ENCODE measurements at places on chromosomes 4 and X.

DNA sequence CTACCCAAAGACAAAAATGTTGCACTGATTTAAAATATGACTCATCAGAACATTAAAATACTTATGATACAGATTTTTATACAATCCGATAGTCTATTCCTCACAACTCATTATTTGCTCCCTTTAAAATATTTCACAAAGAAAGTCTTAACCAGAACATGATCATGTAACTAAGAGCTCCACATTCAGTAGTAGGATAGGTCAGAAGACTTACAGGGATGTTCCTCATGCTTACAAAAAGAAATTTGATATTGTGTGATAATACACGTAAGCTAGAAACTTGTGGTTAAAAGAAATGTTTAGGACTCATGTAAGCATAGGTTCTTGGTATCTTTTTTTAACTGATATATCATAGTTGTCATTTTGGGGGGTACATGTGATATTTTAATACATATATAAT, 235.9 kb downstream of the PALLD start:
- DNase-seq: no peak

DNA sequence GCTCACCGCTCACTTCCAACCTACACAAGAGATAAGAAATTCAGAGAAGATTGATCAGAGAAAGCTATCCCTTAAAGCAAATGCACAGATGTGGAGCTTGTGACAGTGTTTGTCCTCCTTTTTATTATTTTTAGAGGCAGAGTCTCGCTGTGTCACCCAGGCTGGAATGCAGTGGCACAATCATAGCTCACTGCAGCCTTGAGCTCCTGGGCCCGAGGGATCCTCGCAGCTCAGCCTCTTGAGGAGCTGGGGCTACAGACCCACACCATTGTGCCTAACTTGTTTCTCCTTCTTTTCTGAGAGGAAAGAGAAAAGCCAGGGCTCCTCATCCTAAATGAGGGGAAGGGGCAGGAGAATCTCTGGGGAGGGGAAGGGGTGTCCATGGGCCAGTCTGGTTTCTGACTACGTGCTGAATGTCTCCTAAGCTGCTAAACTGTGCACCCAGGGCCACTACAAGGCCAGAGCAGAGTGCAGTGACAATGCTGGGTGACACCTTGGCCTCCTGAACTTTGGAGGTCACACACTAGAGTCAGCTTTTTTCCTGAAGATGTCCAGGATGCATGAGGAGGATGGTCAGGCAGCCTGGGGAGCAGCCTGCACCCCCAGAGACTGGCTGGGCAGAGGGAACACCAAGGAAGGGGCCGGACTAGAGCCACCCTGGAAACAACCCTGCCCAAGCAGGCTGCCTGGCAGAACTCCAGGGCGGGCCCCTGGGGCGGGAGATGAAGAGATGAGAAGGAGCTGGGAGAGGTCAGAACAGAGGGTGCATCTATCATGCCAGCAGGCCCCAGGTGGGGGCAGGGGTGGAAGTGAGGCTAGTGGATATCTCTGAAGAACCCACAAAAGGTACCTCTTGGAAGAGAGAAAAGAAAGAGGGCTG, 55.5 kb upstream of the PROM1 start:
- DNase-seq: no peak

DNA sequence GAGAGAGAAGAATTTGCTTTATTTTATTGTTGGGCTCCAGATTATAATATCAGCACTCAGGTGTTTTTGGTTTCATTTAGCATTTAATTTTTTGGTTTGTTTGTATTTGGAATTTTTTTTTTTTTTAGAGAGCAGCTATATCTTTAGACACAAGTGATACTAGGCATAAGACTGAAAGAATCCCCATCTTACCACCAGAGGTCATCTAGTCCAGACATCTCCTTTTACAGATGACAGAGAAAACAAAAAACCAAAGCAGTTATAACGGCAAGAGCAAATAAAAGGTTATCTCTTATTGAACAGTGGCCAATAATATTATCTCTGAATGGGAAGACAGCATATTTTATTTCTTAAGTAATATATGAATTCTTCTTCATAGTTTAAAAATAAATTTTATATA, 22.8 kb downstream of the USP38 start:
- DNase-seq: no peak

GRCh38 chrX:4485912-4486311, 772.5 kb upstream of the PRKX start:
- no peak for DNase-seq

DNA sequence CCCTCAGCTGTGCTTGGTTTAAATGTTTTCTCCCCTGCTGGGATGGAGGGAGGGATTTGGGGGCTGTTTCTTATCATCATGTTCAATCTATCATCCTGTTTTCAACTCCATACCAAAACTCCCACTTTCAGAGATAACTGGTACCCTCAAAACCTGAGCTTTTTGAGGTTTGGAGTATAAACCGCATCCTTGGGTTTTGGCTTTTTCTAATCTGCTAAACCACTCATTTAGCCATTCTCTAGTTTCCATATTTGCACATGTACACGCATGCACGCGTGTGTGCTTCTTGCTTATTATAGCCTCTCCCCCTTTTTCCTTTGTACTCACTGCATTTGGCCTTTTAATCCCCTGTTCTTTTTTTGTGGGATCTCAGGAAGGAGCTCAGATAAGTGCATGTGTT, 116.7 kb upstream of the TEX13D start:
- no peak for DNase-seq

GRCh38 chrX:10098270-10098713, 58.5 kb upstream of the CLCN4 start:
- DNase-seq: no peak

DNA sequence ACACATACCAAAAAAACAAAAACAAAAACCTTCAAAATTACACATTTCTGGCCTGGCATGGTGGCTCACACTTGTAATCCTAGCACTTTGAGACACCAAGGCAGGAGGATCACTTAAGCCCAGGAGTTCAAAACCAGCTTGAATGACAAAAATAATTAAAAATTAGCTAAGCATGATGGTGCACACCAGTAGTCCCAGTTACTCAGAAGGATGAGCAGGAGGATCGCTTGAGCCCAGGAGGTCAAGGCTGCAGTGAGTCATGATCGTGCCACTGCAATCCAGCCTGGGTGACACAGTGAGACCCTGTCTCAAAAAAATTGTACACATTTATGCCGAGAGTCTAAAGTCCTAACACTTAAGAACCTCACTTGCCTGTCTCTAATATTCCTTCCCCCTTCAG, 18.3 kb downstream of the SLC39A8 start:
- DNase-seq: no peak

GRCh38 chr4:147899512-147899911, 167.6 kb downstream of the ARHGAP10 start:
- DNase-seq: no peak

- DNase-seq: peak; percentile 34
These were observed 37.9 kb upstream of the NKAP start for GRCh38 chrX:119981286-119982070.

DNA sequence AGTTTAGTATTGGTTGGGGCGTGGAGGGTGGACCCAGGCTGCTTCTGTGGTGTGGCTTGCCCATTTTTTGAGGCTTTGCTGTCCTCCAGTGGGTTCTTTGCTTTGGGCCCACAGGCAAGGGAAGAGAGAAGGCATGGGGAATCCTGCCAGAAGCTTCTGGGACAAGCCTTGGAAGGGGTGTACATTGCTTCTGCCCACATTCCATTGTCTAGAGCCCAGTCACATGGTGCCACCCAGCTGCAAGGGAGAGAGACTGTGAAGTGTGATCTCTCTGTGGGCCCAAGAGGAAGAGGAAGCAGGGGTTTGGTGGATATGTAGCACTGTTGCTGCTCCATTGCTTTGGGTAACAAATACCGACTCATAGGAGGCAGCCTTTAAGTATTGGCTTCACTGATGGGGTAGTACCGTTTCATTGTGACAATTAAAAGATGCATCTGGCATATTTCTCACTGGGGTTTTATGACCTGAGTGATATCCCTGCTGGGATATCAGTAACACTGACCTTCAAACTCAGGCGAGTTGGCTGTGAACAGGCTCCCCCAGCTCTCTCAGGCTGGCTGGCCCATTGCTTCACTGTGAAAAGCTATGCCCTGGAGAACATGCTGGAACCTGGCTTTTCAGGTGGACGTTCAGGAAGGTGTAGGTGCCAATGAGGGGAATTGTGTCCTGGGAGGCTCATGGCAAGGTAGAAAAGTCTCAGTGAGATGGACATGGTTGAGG, 85.9 kb downstream of the CLDN34 start:
- DNase-seq: no peak

- DNase-seq: no peak
These were observed 12.5 kb upstream of the CTSO start for GRCh38 chr4:155966171-155966570.
